ENCODE measurements at places on chromosomes 1 and 21. TPM values are rescaled to one million over a fixed set of nuclear protein-coding genes. Genes with fewer than 3 reads are reported as not detected.

The JAM2 gene
- 2.4 TPM for polyA plus RNA-seq

The NCAM2 gene
- under 0.01 TPM for polyA plus RNA-seq

The CXADR gene
- 5.8 TPM for polyA plus RNA-seq

The YTHDF2 gene
- 19.7 TPM for polyA plus RNA-seq

The ATP1A1 gene
- 459 TPM for polyA plus RNA-seq

The GNG4 gene
- 20.4 TPM for polyA plus RNA-seq

The SEC16B gene
- 16.9 TPM for polyA plus RNA-seq

The RAB25 gene
- polyA plus RNA-seq: 56.3 TPM

The LAMB3 gene
- 1.4 TPM for polyA plus RNA-seq

The AQP10 gene
- polyA plus RNA-seq: not detected

The POMGNT1 gene
- 59.2 TPM for polyA plus RNA-seq

The FCRL2 gene
- 0.07 TPM for polyA plus RNA-seq

The LCE1C gene
- polyA plus RNA-seq: not detected

The LRRC38 gene
- polyA plus RNA-seq: not detected

The AIRE gene
- polyA plus RNA-seq: not detected

The ELF3 gene
- 284 TPM for polyA plus RNA-seq

The SLC30A10 gene
- 0.09 TPM for polyA plus RNA-seq

The TRIM33 gene
- polyA plus RNA-seq: 19.1 TPM

The NTNG1 gene
- 0.15 TPM for polyA plus RNA-seq

- no peak overlapping the region for H3K27ac ChIP-seq
- no peaks in the 10 kb centered on the region for H3K36me3 ChIP-seq
- no peaks in the 10 kb centered on the region for H3K27me3 ChIP-seq
- no peak for DNase-seq
Measured at GRCh38 chr1:246293366-246294121, 213.5 kb downstream of the SMYD3 start.

- no peak for DNase-seq
- H3K4me1 ChIP-seq: peaks cover 13% of the 10 kb centered on the region
- no peaks in the 10 kb centered on the region for H3K27me3 ChIP-seq
- H3K36me3 ChIP-seq: no peaks in the 10 kb centered on the region
Measured at GRCh38 chr1:23803674-23804073, 3.1 kb upstream of the GALE start.

GRCh38 chr21:31416465-31416864 is 72.4 kb upstream of the TIAM1 start:
- no peaks in the 10 kb centered on the region for H3K27me3 ChIP-seq
- no peaks in the 10 kb centered on the region for H3K36me3 ChIP-seq
- no peaks in the 10 kb centered on the region for H3K4me1 ChIP-seq
- H3K4me3 ChIP-seq: no peak overlapping the region
- DNase-seq: no peak

DNA sequence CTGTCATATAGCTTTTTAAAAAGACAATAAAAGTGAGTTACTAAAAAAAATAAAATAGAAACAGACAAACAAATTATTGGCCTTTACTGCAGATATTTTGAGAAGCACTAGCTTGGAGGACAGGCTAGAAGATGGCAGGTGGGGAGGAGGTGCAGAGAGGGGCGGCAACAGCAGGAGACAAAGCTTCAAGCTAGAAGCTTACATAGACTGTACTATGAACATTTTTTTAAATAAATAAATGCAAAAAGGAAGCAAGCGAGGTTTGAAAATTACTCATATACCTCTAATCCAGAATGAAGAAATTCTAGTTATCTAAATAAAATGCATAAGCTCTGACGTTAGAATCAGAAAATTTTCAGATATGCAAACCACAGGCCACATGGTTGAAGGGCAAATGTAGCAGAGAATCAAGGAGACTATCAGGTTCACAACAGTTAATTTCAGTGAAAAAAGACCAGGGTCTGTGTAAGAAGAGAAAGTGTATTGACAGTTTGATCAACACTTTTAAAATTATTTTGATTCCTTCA is 54.9 kb downstream of the NRIP1 start:
- H3K36me3 ChIP-seq: no peaks in the 10 kb centered on the region
- no peaks in the 10 kb centered on the region for H3K27me3 ChIP-seq

DNA sequence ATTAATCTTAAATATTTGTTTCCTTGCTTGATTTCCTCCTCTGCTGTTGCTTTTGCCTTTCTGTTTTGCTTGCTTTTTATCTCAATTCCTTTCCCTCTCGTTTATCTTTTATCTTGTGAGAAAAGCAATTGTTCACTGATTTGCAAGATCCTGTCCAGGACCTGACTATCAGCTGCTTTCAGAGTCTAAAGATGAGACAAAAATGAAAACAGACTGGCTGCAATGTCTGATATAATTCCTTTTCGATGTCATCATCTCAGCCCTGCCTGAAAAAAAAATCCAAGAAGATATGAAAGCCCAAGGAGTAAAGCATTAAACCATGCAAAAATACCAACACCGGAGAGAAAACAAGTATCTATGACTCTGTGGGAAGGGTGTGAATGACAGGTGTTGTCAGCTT is 225.5 kb downstream of the PATJ start:
- H3K4me3 ChIP-seq: no peak overlapping the region
- H3K27ac ChIP-seq: no peak overlapping the region
- H3K36me3 ChIP-seq: no peaks in the 10 kb centered on the region

GRCh38 chr21:32611471-32611997 is 643 bp downstream of the CFAP298 start:
- peak overlapping the region; percentile 81 for H3K27ac ChIP-seq
- no peaks in the 10 kb centered on the region for H3K36me3 ChIP-seq
- peak overlapping the region; percentile 98 for H3K4me3 ChIP-seq
- H3K27me3 ChIP-seq: no peaks in the 10 kb centered on the region
- DNase-seq: no peak
- H3K4me1 ChIP-seq: peaks cover 7% of the 10 kb centered on the region

DNA sequence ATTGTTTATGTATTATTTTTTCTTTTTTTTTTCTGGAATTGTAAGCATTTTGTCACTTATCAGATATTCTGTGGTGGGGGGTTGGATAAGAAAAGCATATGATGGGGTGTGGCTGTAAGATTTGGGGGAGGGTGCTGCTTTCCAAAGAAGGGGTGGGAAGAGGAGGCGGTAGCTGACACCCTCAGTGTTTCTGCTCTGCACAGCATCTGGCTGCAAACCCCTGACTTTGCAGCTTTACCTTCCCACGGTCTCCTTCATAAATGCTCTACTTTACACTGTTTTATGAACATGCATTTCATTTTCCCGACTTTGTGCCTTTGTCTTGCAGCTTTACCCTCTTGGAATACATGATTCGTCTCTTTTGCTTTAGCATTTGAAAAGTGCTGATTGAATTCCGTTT is 7.6 kb downstream of the FMN2 start:
- no peaks in the 10 kb centered on the region for H3K27me3 ChIP-seq
- H3K4me1 ChIP-seq: no peaks in the 10 kb centered on the region
- H3K4me3 ChIP-seq: no peak overlapping the region
- H3K27ac ChIP-seq: no peak overlapping the region
- no peak for DNase-seq

DNA sequence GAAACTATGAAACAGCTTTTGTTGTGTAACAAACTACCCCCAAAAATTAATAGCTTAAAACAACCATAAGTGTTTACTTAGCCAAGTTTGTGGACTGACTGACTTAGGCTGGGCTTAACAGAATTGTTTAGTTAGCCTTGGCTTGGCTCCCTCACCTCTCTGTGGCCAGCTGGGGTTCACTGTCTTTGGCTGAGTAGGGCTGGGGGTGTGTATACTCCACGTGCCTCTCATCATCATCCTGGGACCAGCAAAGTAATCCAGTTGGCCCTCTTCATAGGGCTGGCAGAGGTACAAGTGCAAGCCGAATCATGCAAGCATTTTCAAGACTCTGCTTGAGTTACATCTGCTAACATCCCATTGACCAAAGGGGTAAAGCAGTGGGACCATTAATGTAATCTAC is 252.3 kb downstream of the BRINP2 start:
- H3K4me1 ChIP-seq: no peaks in the 10 kb centered on the region
- H3K36me3 ChIP-seq: no peaks in the 10 kb centered on the region
- H3K27me3 ChIP-seq: no peaks in the 10 kb centered on the region
- no peak overlapping the region for H3K27ac ChIP-seq
- no peak for DNase-seq
- H3K4me3 ChIP-seq: no peak overlapping the region

DNA sequence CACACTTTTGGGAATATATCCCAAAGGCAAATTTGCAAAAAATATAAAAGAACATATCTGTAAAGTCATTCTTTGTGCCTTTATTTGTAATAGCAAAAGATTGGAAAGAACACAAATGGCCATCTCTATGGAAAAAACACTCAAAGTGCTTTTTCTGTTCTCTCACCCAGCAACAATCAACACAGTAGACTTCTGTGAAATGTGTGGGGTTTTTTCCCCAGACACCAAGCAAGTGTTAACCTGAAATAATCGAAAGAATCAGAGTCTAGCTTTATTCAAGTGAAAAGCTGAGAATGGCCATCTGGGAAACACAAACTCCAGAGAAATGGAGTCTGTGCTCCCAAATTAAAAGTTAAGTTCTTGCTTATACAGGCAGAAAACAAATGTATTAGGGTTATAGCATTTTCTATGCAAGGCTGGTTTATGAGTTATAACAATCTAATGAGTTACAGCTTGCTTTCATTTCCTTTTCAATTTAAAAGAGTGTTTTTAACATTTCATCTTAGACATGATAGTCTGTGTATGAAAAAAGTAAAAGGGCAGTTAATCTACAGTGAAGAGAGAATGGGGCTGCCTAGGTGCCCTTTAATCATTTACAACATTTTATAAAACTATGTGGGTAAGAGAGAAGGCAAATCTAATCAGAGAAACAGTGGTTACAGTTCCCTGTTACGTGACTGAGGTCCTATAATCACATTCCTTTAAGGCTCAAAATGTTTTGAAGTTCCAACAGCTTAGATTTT is 46.6 kb downstream of the SLC30A7 start:
- no peak overlapping the region for H3K27ac ChIP-seq
- H3K4me3 ChIP-seq: no peak overlapping the region
- no peaks in the 10 kb centered on the region for H3K36me3 ChIP-seq
- no peak for DNase-seq
- H3K27me3 ChIP-seq: no peaks in the 10 kb centered on the region
- no peaks in the 10 kb centered on the region for H3K4me1 ChIP-seq

DNA sequence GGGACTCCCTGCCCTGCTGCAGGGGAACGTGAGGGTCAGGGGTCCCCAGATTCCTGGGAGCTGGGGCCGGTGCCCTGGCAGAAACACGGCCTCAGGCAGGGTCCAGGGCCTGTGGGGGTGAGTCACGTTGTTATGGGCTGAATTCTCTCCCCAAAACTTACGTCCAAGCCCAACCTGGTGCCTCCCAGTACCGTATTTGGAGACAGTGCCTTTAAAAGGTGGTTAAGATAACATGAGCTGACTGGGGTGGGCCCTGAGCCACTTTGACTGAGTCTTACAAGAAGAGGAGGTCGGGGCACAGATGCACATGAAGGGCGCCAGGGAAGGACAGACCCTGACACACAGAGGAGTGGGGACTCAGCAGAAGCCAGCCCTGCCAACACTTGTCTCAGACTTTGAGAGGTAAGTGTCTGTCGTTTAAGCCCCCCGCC is 99.9 kb downstream of the WDR4 start:
- H3K4me1 ChIP-seq: no peaks in the 10 kb centered on the region
- no peak overlapping the region for H3K27ac ChIP-seq
- DNase-seq: no peak
- H3K36me3 ChIP-seq: no peaks in the 10 kb centered on the region
- no peaks in the 10 kb centered on the region for H3K27me3 ChIP-seq
- H3K4me3 ChIP-seq: no peak overlapping the region

- peaks cover 9% of the 10 kb centered on the region for H3K36me3 ChIP-seq
- peaks cover 19% of the 10 kb centered on the region for H3K4me1 ChIP-seq
- DNase-seq: no peak
- H3K4me3 ChIP-seq: no peak overlapping the region
- H3K27ac ChIP-seq: no peak overlapping the region
Measured at GRCh38 chr1:113792986-113793385, 19.3 kb downstream of the RSBN1 start.

DNA sequence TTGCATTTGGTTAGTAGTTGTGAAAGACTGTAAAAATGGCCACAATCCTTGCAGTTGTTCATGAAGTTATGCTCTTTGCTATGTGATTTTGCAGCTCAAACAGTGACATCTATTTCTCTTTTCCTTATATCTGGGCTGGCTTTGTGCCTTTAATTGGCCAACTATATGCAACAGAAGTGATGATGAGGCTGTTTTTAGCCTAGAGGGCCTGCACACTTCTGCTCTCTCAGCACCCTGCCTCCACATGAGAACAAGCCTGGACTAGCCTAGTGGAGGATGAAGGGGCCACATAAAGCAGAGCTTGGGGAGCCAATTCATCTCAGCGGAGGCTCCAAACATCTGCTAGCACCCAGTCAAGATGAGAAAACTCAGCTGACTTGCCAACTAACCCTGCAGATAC is 339.8 kb downstream of the OMA1 start:
- H3K27me3 ChIP-seq: no peaks in the 10 kb centered on the region
- DNase-seq: no peak
- H3K4me3 ChIP-seq: no peak overlapping the region
- no peaks in the 10 kb centered on the region for H3K4me1 ChIP-seq
- no peak overlapping the region for H3K27ac ChIP-seq
- H3K36me3 ChIP-seq: no peaks in the 10 kb centered on the region

- H3K36me3 ChIP-seq: no peaks in the 10 kb centered on the region
- no peak overlapping the region for H3K4me3 ChIP-seq
- no peak overlapping the region for H3K27ac ChIP-seq
- H3K4me1 ChIP-seq: no peaks in the 10 kb centered on the region
Measured at GRCh38 chr1:154712166-154712810, 104.3 kb upstream of the ADAR start.

DNA sequence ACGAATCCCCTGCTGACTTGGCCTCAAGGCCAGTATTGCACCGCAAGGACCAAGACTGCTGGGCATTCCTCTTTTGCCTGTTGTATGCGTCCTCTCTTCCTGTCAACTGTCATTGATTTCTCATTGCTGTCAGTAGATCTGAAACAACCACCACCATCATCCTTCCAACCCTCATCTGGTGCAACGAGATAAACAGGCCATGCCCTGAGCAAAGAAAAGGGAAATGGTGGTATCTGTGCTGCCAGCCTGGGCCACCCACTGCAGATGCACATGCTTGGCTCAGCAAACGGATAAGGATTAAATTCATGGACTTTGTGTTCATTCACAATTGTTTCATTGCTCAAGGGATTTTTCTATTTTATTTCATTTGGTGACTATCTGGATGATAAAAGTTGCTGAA is 13.6 kb downstream of the OXCT2 start:
- no peak overlapping the region for H3K4me3 ChIP-seq
- no peaks in the 10 kb centered on the region for H3K27me3 ChIP-seq

DNA sequence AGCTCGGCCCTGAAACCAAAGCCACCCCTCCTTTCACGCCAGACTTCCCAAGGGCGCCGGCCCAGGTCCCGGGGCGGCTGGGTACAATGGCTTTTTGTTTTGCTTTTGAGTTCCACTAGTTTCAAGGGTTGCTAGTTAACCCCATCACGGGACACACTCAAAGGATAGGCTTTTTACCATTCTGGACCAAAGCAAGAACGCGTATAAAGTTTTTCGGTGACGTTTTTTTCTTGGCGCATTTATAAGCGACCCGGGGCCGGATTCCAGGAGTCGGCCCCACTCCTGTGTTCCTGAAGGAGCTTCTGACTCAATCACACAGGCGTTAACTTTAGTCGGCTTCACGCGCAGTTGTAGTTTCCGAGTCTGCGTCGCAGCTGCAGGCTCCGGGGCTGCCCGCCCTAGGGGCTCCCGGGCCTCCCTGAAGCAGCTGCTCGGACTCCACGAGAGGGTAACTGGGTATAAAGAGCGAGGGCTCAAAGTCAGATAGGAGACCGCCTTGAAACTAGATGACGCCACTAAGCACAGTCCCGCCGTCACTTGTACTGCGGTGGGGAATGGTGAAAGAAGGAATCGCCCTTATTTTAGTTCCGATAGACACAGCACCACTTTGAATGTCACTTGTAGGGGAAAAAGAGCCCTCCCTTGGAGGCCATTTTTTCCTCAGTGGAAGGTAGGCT is 707 bp upstream of the KLHL21 start:
- peak overlapping the region; percentile 94 for H3K27ac ChIP-seq
- peak overlapping the region; percentile 83 for H3K4me3 ChIP-seq
- H3K36me3 ChIP-seq: no peaks in the 10 kb centered on the region
- no peaks in the 10 kb centered on the region for H3K27me3 ChIP-seq
- DNase-seq: peak; percentile 68

Data from pancreas (tissue), 10 donors.